ENCODE measurements at places on chromosomes 4 and X.
A peak's percentile ranks its signal among the peaks of the same experiment; 100 is the strongest.

DNA sequence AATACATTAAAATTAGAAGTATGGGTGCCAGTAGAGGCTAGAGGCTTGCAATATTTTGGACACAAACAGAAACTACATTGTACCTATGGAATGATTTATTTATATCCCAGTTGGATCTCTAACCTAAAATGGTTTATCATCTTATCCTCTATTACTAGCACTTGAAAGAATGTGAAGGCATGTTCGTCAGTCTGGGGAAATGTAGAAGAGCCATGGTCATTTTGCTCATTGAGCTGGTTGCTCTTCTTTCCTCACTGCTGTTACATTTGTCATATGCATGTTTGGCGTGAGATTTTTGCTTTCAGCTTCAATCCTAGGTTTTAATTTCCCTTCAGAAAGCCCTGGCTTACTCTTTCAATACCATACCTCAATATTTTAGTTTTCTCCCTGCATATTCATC is 82.4 kb upstream of the MYOZ2 start:
- DNase-seq: no peak

DNA sequence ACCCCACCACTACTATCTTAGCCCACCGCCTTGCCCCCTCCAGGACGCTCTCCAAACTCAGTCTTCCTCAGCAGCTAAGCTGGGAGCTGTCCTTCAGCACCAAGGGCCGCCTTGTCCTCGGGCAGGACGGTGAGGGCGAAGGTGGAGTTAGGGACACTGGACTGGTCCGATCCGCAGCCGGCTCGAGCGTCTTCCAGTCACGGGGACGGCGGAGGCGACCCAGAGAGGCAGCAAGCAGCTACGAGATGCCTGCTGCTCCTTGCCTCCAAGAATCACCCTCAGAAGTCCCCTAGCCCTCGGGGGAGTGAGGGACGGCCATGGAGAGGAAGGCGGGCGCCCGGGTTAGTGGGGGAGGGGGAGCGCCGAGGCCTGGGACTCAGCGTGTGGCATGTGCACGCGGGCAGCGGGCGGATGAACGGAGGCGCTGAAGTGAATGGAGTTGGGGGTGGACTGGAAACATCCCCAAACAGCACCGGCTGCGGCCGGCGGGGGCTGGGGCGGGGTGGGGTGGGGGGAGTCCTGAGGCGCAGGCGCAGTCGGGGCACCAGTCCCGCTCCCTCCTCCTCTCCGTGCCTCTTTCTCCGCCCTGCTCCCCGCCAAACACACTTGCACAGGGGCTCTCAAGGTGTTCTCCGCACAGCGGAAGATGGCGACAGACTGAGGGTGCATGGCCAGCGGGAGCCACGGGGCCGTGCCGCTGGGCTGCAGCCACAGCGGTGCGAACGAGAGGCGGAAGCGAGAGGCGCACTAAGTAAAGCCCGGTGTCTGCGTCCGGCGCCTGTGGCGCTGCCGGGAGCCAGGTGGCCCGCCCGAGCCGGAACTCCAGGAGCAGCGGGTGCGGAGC is at the start of gene NALF2:
NALF2 (plus strand) TSS at position 545 of the 844 bp plus-strand sequence. CDS start 957 bp downstream, outside the sequence.
- peak; percentile 36 for DNase-seq

GRCh38 chrX:54564936-54565335 is 34.9 kb downstream of the GNL3L start:
- no peak for DNase-seq

DNA sequence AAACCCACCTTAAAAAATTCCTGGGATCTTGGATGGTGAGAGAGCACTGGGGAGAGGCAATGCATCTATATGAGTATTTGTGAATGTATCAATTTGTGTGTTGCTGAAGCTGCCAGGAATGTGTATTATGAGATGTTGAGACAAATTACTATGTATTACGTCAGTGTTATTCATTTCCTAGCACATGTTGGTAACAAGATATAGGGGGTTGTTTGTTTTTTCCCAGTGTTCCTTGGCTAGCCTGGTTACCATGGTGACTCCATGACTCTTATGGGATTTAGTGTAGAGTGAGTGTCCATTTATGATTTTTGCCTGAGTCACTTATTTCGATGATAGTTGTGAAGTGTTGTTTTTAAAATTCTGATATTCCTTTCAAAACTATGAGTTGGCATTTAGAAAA is 65.6 kb downstream of the RAB40A start:
- DNase-seq: peak; percentile 5

- no peak for DNase-seq
Observed at GRCh38 chrX:153460826-153461225, 9.6 kb downstream of the HAUS7 start.

Measured in COR-L47 (cell line).